Dorsolateral prefrontal cortex (tissue), 122 donors: ENCODE measurements at places on chromosomes 13 and 19.

- DNase-seq = no peak
Measured at GRCh38 chr19:46903458-46903857, 42.7 kb downstream of the ARHGAP35 start.

- no peak for DNase-seq
Measured at GRCh38 chr13:49802426-49802825, 9.9 kb upstream of the KPNA3 start.

- no peak for DNase-seq
Measured at GRCh38 chr19:3958836-3959765, 11.8 kb downstream of the DAPK3 start.

- DNase-seq = peak; percentile 42
Measured at GRCh38 chr19:46859637-46860124, 1.1 kb upstream of the ARHGAP35 start.

DNA sequence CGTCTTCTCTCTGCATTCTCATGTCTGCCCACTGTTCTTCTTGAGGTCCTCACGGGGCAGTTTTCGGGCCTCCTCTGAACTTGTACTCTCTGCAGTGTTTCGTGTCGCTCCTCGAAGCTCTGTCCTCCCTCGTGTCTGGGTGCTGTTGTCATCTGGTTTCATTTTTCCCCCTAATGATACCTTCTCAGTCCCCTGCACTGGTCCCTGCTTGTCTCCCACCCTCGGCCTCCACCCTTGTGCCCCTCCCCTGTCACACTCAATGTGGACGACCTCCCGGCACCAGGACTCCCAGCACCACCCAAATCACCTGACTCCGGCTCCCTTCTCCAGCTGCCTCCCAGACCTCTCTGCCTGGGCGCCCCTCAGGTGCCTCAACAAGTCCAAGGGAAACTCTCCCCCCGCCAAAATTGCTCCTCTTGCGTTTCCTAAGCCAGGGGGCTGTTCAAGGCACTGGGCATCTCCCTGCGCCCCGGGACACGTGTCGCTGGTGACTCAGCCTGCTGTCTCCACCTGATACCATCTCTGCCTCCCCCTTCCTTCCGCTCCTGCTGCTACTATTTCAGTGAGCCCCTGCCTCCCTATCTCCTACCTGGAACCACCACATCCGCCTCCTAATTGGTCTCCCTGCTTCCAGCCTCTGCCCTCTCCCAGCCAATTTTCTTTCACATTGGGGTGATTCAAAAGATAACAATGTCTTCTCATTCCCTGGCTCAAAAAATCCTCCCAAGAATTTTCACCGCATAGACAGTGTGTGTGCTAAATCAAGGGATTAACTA, 49.5 kb downstream of the RFX2 start:
- no peak for DNase-seq

DNA sequence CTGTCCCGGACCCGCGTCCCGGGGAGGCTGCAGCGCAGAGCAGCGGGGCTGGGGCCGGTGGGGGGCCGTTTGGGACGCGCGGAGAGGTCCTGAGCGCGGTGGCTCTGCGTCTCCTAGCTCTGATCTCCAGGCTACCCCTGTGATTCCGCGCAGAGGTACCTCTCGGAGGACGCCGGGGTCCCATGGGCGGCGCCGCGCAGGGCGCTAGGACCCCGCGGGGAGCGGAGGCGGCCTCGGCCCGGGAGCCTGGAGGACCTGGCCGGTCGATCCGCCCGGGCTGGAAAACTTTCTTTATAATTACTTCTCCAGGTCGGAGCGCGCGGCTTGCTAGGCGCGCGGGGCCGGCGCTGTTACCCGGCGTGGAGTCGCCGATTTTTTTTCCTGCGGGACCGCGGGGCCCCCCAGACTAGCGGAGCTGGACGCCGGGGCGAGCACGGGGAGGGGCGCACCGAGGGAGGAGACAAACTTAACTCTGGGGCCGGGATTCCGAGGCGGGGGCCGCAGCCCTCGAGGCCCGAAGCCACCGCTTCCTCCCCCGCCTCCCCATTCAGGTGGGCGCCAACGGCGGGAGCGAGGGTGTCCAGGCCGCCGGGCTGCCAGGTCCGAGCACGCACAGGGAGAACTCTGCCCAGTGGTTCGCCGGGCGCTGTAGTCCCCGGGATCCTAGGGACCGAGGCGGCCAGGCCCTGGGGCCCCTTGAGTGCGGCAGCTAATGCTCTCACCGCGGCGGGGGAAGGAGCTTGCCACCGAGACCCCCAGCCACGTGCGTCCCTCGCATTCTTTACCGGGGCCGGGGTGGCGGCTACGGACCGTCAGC, 848 bp upstream of the CEBPA start:
- DNase-seq = peak; percentile 18

- DNase-seq = no peak
Measured at GRCh38 chr13:60933638-60934037, 482.0 kb downstream of the PCDH20 start.

GRCh38 chr19:56091066-56091490, 30.0 kb downstream of the ZNF787 start:
- no peak for DNase-seq

- DNase-seq = no peak
Measured at GRCh38 chr19:3024509-3024869, 4.6 kb downstream of the TLE2 start.

DNA sequence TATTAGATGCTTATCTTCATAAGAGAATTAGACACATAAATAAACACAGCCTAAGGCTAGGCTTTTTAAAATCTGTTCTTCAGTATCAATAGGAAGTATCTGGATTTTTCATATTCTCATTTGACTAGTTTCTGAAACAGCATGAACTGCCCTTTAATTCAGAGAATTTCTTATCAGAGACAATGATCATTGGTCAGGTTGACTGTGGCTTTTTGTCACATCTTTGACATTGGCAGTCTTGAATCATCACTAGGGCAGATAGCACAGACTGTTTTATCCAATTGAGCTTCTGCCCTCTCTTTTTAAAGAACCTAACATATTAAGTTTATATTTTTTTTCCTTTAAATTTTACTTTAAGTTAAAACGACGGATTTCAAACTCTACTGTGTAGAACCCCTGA, 59.6 kb downstream of the DPY19L3 start:
- DNase-seq = no peak

DNA sequence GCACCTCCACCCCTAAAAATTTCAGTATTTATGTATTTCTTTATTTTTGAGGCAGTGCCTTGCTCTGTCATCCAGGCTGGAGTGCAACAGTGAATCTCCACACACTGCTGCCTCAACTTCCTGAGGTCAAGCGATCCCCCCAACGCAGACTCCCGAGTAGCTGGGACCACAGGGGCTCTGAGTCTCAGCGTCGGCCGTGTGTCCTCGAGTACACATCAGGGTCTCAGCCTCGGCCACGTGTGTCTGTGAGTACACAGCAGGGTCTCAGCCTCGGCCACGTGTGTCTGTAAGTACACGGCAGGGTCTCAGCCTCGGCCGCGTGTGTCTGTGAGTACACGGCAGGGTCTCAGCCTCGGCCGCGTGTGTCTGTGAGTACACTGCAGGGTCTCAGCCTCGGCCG, 21.2 kb downstream of the C2CD4C start:
- no peak for DNase-seq

DNA sequence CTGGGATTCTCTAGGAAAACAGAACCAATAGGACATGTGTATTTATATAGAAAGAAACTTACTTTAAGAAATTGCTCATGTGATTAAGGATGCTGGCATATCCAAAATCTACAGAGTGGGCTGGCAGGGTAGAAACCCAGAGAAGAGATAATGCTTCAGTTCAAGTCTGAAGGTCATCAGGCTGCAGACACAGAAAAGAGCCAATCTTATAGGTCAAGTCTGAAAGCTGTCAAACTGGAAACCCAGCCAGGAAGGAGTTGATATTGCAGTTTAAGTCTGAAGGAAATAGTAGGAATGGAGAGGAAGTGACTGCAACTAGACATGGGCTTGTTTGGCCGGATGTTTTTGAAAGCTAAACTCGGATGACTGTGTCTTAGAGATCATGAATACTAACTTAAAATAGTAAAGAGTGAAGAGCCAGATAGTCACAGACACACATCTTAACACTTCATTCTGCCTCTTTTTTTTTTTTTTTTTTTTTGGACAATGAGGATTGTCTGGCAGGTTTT, 125.3 kb upstream of the GPC6 start:
- no peak for DNase-seq

DNA sequence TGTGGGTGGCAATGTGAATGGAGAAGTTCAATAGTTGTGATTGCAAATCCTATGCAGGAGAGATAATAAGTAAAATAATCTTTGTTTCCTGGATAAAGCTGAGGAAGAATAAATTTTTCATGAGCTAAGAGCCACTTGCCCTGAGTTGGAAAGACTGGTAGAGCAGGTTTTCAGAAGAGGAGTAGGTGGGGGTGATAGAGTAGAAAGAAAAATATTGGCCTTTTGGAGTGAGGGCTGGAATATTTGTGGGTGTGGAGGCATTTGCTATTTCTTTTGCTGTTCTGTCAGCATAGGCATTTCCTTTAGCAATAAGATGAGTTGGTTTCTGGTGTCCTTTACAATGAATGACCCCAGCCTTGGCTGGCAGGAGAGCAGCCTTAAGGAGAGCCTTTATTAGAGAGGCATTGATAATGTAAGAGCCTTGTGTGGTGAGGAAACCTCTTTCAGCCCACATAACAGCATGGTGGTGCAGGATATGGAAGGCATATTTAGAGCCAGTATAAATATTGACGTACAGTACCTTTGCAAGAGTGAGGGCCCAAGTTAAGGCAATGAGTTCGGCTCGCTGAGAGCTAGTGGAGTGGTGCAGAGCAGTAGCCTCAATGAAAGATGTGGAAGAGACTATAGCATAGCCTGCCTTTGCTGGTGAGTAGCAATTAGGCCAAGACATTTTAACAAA, 11.6 kb upstream of the ZNF431 start:
- no peak for DNase-seq

DNA sequence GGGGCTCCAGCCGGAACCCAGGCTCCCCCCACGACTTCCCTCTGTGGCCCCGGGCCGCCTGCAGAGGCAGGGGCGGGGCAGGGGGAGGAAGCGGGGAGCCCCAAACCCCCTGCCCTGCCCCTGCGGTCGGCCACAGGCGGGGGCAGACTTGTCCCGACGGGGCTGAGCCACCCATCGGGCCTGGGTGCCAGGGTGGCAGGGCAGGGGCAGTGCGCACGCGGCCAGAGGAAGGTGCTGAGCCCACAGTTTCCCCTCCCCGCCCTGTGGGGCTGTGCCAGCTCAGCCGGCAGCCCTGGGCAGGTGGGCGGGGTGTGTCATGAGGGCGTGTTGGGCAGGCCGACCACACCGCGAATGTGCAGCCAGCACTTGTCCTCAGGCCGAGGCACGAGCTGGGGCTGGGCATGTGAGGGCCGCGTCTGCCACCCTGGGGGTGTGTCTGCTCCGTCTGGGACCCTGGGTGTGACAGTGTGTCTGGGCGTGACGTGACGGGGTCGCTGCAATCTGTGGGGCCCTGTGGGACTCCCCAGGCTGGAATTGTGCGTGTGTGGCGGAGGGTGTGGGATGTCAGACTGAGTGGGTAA, 17.7 kb downstream of the CCDC97 start:
- DNase-seq = no peak

DNA sequence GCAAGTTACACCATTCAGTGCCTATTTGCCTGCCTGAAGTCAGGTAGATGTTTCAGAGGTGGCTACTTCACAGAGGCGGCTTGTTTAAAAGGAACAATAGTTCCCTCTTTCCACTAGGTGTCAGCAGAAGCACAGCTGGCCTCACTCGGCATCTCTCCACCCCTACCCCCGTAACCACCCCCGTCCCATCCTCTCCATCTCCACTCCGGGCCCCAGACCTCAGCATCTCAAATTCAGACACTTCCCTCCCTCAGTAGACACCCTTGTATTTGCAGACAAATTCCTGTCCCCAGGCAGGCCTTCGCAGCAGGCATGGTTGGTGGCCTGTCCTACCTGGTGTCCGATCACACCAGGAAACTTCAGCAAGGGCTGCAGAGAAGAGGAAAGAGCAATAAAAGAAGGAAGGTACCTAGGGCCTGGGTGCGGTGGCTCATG, 9.1 kb upstream of the DPP9 start:
- DNase-seq = peak; percentile 36

GRCh38 chr19:7738023-7738422, 6.1 kb upstream of the CLEC4G start:
- DNase-seq = no peak

GRCh38 chr13:66835040-66835628, 395.0 kb downstream of the PCDH9 start:
- peak; percentile 81 for DNase-seq

DNA sequence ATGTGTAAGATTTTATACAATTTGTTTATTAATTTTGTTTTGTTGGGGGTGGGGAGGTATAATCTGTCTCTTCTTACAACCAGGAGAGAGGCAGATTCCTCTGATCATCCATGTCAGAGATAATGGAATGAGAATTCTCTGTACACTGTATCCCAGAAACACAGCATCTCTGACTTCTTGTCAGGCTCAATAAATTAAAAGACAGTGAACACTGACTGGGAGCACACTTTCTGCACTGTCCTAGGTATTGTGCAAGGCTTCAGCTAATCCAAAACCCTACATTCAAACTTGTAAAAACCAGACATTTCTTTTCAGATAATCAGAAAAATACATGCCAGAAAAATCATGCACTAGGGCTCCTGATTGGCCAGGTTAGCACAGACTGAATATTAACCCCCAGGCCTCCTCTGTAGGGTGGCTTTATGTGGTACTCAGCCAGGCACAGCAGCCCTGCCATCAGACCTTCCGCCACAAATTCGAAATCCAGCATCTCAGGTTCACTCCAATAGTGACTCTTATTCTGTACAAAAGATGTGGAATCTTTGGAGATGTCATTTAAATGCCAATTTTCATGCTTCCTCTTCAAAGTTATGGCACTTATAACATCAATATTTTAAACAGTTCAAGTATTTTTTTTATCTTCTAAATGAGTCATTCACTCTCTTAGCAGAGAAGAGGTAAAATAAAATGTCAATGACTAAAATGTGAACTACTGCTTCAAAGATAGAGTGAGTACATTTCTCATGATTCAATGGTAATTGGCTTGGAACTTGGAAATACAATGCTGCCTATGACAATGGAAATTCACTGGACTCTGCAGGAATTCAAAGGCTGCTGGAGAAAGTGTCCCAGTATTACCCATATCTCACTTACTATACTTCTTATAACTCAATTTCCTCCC, 211.5 kb downstream of the KLF12 start:
- no peak for DNase-seq

- no peak for DNase-seq
Measured at GRCh38 chr19:58117841-58118575, 20.0 kb upstream of the ZSCAN18 start.

DNA sequence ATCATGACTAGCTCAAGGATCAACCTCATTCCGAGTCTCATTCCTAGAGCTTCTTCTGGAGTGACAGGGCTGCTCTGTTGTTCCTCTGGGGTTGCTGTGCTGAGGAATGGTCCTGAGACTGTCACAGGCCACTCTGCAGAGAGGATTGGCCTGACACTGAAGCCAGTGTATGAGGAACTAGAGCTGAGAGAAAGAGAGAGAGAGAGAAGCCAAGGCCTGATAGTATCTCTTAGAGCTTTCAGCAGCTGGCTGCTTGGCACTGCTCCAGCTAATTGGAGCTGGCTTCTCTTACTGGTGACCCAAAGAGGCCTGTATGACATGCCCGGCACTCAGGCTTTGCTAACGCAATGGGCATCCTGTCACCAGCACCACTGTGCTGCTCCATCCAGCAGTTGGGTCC, 73.4 kb upstream of the FLT1 start:
- peak; percentile 76 for DNase-seq
